ENCODE measurements at places on chromosomes 5 and 9. TPM values are rescaled to one million over a fixed set of nuclear protein-coding genes. Genes with fewer than 3 reads are reported as not detected.

GRCh38 chr5:80763873-80764647 lies 109.3 kb upstream of the DHFR start:
- DNase-seq, result no peak
- no peak overlapping the region for H3K4me3 ChIP-seq
- H3K27ac ChIP-seq, result no peak overlapping the region
- H3K4me1 ChIP-seq, result peaks cover 11% of the 10 kb centered on the region
- no peaks in the 10 kb centered on the region for H3K27me3 ChIP-seq

DNA sequence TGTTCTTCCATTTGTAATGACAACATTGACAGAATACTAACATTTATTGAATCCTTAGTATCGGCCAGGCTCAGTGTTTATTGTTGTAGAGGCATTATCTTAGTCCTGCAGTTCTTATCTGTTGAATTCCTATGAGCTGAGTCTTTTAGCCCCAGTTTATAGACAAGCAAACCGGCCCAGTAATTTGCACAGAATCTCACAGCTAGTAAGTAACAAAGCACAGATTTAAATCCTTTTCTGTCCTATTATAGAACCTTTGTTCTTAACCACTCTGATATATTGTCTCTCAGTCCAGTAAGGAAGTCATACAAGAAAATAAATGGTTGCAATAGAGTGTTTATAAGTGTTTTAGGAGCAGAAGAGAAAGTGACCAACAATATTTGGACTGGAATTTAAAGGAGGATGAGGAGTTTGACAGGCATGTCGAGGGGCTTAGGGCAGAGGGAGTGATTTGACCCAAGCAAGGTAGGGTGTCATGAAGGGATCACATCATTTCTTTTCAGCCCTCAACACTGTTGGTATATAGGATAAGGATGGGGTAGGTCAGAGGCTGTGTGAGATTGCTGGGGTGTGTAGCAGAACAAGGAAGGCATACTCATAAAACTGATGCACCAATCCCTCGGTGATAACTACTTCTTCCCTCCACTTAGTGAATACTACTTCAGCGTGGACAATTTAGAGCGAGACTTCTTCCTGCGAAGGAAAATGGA lies 39.5 kb downstream of the LARP1 start:
- peaks cover 5% of the 10 kb centered on the region for H3K36me3 ChIP-seq
- DNase-seq, result no peak
- H3K4me3 ChIP-seq, result no peak overlapping the region
- no peaks in the 10 kb centered on the region for H3K27me3 ChIP-seq
- no peak overlapping the region for H3K27ac ChIP-seq
- peaks cover 15% of the 10 kb centered on the region for H3K4me1 ChIP-seq

MELK gene
- total RNA-seq, result not detected

DNA sequence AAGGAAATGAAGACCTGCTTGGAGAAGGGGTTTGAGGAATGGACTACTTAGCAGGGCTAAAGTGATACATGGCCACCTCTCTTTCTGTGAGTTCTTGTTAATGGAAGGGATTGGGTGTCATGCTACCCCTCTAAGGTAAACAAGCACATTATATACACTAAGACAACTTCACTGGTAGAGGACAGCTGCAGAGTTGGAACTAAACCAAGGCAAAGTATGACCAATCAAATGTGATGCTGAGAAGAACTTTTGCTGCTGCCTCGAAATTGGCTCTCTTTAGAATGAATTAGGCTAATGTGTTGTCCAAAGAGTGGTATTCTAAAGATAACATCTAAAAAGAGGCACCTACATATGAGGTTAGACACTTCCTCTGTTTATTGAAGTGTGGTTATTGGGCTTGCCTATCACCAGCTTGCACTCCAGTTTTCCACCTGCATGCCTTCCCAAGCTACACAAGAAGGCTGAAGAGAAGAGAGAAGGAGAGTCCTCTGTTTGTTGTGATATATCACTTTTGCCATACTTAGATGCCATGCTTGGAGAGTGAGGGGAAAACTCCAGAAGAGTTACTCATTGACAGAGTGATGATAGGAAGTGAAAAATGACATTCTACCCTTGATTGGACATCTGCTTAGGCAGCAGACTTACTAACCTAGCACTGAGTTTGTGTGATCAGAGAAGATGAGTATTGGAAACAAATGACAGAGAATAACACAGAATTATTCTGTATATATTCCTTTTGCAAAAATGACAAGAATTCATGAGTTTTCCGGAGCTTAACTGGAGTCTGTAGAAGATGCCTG lies 536.1 kb downstream of the ZNF608 start:
- no peak for DNase-seq
- H3K36me3 ChIP-seq, result no peaks in the 10 kb centered on the region
- no peak overlapping the region for H3K4me3 ChIP-seq
- no peaks in the 10 kb centered on the region for H3K4me1 ChIP-seq
- no peaks in the 10 kb centered on the region for H3K27me3 ChIP-seq

HRCT1 gene
- not detected for total RNA-seq

GRCh38 chr9:92176068-92176799 lies 61.0 kb upstream of the SPTLC1 start:
- no peak overlapping the region for H3K27ac ChIP-seq
- DNase-seq, result no peak
- peaks cover 3% of the 10 kb centered on the region for H3K27me3 ChIP-seq
- no peaks in the 10 kb centered on the region for H3K4me1 ChIP-seq
- H3K36me3 ChIP-seq, result peaks cover 10% of the 10 kb centered on the region
- H3K4me3 ChIP-seq, result no peak overlapping the region

- no peak overlapping the region for H3K27ac ChIP-seq
- no peak overlapping the region for H3K4me3 ChIP-seq
- H3K4me1 ChIP-seq, result no peaks in the 10 kb centered on the region
- DNase-seq, result no peak
These were observed 60.4 kb downstream of the GHR start for GRCh38 chr5:42483472-42484154.

DNA sequence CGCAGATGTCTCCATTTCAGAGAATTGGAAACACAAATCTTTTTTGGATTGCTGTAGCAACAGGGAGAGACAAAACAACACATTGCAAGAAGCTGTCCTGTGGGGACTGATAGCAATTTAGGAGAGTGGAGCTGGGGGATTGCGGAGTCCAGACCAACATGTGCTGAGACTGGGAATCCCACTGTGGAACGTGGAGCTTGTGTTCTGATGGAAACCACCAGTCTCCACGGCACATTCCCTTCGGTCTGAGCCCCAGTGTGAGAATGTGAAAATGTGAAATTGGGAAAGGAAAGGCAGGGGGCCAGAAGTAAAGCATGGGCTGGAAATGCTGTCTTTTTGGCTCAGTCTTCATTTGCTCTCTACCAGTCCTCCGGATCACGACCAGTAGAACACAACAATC lies 348.8 kb upstream of the TNC start:
- no peaks in the 10 kb centered on the region for H3K4me1 ChIP-seq
- H3K27me3 ChIP-seq, result peaks cover 12% of the 10 kb centered on the region
- DNase-seq, result no peak
- no peak overlapping the region for H3K27ac ChIP-seq
- no peak overlapping the region for H3K4me3 ChIP-seq

DNA sequence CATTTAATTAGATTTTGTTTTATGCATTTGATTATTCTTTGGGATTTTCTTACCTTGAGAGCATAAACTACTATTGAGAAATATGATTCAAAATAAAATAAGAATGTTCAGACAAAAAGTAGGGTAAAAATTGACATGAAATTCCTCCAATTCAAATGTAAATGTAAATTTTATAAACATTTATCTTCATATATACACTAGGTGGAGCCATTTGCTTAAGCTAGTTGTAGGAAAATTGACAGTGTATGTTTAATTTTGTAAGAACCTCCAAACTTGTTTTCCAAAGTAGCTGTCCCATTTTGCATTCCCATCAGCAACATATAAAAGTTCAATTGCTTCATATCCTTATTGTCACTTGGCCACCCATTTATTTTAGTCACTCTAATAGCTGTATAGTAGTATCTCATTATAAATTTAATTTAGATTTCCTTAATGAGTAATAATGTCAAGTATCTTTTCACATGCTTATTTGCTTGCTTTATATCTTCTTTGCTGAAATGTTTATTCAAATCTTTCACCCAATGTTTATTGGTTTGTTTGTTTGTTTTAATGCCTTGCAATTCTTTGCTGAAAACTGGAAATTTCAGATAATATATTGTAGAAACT lies 37.6 kb upstream of the SLCO6A1 start:
- no peak overlapping the region for H3K4me3 ChIP-seq
- peaks cover 9% of the 10 kb centered on the region for H3K27me3 ChIP-seq
- H3K4me1 ChIP-seq, result peaks cover 2% of the 10 kb centered on the region
- no peaks in the 10 kb centered on the region for H3K36me3 ChIP-seq
- no peak for DNase-seq

ISL1 gene
- not detected for total RNA-seq

DNA sequence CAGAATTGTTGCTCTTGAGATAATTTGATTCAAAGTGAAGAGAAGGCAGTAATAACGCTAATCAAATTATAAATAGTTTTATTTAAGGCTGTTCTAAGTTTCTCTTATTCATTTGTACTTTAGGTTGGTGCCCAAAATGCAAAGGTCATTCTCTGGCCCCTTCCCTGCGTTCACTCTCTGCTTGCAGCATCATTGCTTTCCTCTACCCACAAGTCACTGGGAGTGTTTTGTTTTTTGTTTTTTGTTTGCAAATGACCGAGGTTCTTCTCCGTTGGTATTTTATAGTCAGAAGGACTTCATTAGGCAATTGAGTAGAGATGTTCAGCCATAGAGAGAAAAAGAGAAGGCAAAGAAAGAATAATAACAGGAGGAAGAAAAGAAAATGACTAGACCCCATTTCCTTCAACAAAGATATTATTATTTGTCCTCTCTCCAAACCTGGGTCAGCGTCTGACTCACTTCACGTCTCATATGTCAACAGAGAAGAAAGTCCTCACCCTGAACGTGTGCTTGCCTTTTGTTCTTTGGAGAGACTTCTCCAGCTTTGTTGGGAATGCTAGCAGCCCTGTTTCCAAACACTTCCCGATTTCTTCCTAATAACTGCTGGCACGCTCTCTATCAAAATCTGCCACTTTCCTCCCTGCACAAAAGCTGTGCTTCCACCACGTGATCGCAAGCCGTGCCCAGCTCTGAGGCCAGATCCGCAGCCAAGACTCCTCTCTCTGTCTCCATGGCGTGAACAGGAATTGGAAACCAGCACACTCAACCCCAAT lies 119.8 kb downstream of the EBF1 start:
- H3K4me3 ChIP-seq, result peak overlapping the region; percentile 23
- no peak overlapping the region for H3K27ac ChIP-seq
- H3K27me3 ChIP-seq, result peaks cover 4% of the 10 kb centered on the region
- no peak for DNase-seq
- peaks cover 5% of the 10 kb centered on the region for H3K4me1 ChIP-seq
- H3K36me3 ChIP-seq, result no peaks in the 10 kb centered on the region

Data from naive thymus-derived CD8-positive, alpha-beta T cell (primary cell).